ENCODE measurements at places on chromosomes 13 and 19.

DNA sequence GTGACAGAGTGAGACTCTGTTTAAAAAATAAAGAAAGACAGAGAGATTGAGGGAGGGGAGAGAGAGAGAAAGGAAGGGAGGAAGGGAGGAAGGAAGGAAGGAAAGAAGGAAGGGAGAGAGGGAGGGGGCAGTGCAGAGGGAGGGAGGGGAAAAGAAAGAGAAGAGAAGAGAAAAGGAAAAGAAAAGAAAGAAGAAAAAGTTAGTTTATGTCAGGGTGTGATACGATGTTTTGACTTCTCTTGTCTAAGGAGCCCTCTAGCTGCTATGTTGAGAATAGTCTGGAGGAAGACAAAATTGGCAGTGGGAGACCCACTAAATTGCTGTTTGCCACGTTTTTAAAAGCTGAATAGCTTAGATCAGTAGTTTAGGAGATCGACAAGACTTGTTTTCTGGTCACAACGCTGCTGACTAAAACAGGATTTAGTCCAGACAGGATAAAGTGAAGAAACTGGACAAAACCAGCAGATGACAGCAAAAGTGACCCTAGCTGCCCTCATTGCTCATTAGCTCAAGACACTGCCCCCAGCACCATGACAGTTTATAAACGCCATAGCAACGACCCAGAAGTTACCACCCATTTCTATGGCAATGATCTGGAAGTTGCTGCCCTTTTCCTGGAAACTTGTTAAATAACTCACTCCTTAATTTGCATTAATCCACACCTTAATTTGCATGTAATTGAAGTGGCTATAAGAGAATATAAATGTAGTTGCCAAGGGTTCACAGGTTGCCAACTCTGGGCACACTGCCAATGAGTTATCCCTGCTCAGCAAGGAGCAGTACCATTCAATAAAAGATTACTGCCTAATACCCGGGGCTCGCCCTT lies 11.1 kb downstream of the TEX101 start:
- no peak for DNase-seq

- DNase-seq: no peak
Observed at GRCh38 chr19:6963937-6964336, 57.3 kb downstream of the MBD3L2B start.

- peak; percentile 29 for DNase-seq
Observed at GRCh38 chr13:84445776-84446175, 563.5 kb upstream of the SLITRK1 start.

GRCh38 chr13:105247830-105248229 lies 1287.6 kb downstream of the EFNB2 start:
- DNase-seq: no peak

DNA sequence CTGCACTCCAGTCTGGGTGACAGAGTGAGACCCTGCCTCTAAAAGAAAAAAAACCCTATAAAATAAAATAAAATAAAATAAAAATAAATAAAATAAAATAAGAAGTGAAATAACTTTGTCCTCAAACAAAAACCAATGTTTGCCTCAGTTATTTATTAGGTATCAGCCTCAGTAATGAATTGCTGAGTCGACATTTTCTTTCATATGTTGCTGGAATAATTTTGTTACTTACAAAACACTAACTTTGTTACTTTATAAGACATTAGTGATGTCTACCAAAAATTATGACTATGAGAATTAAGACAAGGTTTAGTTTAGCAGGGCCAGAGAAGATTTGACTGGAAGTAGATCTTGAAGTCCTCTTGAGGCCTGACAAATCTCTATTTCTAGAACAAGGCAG lies 2074.5 kb upstream of the PCDH20 start:
- no peak for DNase-seq

DNA sequence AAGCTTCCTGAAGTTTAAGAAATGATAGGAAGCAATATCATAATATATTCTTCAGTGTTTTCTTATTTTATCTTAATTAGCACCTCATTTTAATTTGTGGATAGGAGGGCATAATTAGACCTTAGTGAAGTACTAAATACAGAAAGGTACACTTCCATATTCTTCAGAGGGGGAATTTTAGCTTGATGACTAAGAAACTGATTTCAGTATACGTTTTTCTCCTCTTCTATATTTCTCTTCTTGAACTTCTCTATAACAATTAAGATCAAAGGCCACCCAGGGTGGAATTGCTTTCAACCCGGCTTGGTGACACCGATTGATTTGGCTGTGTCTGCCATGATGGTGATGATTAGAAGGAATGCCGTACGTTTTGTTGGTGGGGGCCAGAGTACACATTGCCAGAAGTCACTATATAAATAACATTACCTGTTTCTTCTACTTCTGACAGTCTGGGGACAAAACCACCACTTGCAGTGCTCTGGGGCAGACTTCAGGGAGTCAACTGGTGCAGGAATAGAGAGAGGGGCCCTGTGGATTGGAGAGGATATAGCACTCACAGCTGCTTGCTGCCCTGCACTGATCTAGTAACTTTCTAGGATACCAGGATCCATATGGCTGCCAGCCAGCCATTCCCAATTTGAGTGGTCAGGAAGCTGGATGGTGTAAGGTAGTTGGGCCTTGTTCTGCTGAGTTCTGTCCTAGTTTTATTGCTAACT lies 73.8 kb downstream of the SPATA13 start:
- no peak for DNase-seq

GRCh38 chr19:39264306-39265290 lies 3.6 kb upstream of the IFNL2 start:
- DNase-seq: no peak

GRCh38 chr13:100789968-100790367 lies 115.4 kb upstream of the TMTC4 start:
- DNase-seq: no peak
